ENCODE measurements at places on chromosomes 13 and 19.

GRCh38 chr19:51800473-51801244 lies 5.7 kb downstream of the FPR3 start:
- DNase-seq = no peak

DNA sequence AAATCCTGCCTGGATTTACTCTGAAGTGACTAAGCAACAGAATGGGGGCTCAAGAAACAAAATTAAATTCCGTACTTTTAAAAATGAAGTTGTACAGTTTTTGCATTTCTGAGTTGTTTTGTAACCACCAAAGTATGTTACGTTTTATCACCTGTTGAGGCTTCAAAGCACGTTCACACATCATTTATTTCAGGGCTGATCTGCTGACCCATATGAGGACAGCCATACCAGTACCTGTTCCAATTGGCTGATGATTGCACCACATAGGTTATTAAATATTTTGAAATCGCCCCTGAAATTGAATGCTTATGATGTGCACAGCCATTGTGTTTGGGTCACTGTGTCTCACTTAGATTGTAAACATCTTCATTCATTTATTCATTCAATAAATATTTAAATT lies 72.0 kb upstream of the FLT1 start:
- no peak for DNase-seq

DNA sequence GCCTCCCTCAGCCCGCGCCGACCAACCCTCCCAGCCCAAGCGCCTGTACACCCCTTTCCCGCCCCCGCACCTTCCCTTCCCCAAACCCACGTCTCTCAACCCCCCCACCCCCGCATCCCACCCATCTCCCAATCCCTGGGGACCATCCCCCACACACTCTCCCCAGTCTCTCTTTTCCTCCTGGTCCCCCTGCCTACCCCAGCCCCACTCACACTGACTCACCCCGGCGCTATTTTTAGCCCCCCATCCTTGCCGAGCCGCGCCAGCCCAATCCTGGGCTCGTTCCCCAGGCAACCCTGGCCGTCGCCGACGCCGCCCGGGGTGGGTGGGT lies 11.7 kb downstream of the CIC start:
- DNase-seq = no peak

GRCh38 chr19:30338041-30338456 lies 34.1 kb upstream of the ZNF536 start:
- no peak for DNase-seq

DNA sequence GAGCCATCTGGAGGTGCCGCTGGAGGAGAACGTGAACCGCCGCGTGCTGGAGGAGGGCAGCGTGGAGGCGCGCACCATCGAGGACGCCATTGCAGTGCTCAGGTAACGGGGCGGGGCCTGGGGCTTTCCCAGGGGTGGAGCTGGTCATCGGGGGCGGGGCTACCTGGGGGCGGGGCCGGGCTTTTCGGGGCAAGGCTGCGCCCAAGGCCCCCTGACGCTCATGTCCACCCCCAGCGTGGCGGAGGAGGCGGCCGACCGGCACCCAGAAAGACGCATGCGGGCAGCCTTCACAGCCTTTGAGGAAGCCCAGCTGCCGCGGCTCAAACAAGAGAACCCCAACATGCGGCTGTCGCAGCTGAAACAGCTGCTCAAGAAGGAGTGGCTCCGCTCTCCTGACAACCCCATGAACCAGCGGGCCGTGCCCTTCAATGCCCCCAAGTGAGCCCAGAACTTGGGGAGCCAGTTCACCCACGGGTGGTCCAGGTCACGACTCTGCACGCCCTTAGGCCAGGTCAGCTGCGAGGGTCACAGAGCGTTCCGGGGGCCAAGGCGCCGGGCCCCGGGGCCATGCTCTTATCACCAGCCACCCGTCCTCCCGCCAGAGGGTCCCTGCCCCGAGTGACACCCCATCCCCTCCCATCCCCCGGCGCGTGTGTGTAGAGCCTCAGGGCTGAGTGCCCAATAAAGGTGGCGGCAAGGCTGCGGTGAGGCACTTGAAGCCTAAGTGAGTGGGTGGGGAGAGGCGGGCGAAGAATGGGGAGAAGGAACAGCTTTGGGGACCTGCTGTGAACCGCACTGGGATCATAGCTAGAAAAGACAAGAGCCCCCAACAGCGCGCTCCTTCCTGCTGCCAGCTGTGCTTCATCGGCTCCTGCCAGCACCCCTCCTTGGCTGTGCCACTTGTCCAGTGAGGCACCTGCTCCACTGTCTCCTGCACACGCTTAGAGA lies 10.7 kb downstream of the CCDC124 start:
- no peak for DNase-seq

GRCh38 chr19:16525751-16526481 lies 16.3 kb downstream of the CHERP start:
- no peak for DNase-seq

- DNase-seq = no peak
These were observed 539.8 kb upstream of the PCDH9 start for GRCh38 chr13:67769987-67770341.

DNA sequence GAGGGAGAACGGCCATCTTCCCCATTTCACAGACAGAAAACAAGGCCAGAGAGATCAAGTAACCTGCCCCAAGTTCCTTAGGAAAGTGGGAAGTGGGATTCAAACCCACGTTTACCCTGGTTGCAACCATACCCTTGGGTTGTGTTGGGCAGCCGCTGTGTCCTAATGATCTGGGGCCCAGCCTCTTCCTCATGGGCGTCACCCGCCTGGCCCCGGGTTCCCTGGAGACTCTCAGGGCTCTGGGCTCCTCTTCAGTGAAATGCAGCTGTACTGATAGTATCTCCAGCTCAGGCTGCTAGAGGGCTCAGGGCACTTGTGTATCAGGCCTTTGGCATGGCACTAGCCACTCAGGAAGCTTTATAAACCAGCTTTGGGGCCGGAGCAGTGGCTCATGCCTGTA lies 9.8 kb downstream of the TMED1 start:
- peak; percentile 79 for DNase-seq
